Mesenchymal stem cell (in vitro differentiated cells and primary cell): ENCODE measurements at places on chromosomes 13 and 19.
A peak's percentile ranks its signal among the peaks of the same experiment; 100 is the strongest.

DNA sequence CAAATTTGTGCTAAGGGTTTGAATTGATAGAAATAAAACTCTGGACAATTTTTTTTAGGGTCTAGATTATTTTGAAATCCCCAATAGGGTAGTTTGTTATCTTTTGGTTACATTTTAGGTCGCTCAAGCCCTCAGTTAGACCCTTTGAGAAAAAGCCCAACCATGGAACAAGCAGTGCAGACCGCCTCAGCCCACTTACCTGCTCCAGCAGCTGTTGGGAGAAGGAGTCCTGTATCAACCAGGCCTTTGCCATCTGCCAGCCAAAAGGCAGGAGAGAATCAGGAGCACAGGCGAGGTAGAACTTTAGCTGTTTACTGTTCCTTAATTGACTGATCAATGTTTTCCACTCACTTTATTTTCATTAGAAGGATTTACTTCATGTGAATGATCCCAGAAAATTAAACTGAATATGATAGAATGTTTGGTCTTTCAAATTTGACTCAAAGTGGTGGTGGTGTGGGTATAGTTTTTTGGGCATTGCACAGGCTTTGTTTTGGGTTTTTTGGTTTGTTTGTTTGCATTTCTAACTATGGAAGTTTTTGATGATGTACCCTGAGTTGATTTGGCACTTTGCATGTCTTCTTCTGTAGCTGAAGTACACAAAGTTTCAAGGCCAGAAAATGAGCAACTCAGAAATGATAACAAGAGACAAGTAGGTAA lies 39.2 kb upstream of the GARRE1 start:
- no peak for DNase-seq

GRCh38 chr19:1456121-1456900 lies 6.4 kb downstream of the APC2 start:
- no peak for DNase-seq

DNA sequence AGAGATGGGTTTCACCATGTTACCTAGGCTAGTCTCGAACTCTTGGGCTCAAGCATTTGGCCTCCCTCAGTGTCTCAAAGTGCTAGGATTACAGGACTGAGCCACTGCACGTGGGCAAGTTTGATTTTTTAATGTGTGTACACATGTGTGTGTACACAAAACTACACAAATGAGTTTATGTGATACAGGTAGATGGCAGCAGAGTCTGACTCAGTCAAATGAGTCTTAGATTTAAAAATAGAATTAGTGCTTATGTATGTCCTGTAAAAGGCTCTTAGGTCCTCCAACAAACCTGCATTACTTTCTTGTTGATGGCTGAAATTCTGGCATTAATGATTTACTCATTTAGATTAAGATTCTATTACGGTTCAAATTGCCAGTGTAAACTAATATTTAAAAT lies 293.7 kb downstream of the PCDH17 start:
- peak; percentile 5 for DNase-seq

- no peak for DNase-seq
Measured at GRCh38 chr19:4059891-4060620, 6.6 kb downstream of the ZBTB7A start.

DNA sequence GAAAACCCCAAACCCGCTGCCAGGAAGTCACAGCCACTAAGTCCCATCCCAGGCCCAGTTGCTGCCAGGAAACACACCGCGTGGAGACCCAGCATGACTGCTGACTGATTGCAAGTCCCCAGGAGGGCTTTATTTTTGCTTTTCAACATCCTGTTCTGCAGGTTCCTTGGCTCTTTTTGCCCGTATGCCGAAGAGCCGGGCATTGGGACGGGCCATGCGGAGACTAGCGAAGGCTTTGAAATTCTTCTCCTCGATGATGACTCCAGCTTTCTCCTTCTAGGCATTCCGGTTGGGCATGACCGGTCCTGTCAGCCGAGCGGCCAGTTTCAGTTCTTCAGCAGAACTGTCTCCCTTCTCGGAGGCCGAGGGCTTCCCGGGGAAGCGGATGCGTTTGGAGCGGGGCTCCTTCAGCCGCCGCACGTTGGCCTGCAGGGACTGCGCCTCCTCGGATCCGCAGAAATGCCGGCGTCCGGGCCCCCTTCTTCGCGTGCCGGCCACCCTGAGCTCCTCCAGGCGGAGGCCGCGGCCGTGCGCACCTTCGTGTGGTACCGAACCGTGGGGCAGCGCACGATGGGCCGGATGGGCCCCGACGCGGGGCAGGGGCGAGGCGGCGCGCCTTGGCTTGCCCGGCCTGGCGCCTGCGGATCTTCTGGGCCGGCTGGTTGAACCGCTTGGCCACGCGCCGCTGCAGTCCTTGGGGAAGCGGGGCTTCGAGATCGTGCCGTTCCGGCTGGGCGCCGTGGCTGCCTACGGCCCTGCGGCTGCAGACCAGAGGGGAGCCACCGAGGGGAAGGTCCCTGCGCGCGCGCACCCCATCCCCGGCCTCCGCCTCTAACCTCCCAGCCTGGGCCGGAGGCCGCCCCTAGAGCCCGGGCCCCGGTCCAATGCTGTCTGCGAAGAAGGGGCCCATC lies 15.2 kb downstream of the ZSCAN5C start:
- no peak for DNase-seq

GRCh38 chr19:40320558-40320935 lies 27.6 kb downstream of the C19orf47 start:
- DNase-seq, result no peak

DNA sequence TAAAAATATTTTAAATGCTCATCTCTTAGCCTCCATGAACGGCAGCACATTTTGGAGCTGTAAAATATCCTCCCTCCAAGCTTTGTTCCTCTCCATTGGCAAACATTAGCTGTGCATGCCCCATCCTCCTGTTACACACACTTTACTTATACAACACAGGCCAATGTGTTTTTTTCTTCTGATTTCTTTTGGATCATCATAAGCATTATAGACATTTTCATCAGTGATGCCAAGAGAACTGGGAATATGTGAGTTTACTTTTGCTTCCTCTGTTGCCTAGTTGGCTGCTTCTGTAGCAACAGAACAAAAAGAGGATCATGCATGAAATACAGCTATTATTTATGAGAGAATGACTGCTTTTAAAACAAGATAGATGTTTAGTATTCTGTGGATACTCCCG lies 142.6 kb downstream of the PCDH9 start:
- no peak for DNase-seq

DNA sequence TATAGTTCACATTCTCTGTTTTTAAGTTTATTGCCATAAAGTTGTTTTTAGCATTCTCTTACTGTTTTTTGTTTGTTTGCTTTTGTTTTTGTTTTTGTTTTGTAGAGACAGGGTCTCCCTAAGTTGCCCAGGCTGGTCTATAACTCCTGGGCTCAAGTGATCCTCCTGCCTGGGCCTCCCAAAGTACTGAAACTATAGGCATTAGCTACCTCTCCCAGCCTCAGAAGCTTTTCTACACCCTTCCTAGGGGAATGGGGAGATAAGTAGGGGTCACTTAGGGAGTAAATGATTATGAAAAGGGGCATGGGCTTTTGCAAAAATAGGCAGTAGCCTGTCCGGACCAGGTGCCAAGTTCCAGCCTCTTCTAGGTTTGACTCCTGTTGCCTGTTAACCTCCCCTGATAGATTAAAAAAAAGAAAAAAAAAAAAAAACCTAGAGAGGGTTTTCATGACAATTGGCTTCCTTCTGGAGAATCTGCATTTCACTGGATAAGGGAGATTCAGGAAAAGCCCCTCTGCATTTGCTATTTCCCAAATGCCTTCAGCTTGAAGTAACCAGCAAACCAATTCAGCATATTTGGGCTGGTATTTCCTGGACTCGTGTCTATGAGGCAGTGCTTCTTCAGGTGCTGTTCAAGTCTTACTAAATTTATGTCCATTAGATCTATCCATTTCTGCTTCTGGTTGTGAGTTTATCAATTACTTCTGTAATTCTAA lies 216.8 kb downstream of the TM9SF2 start:
- no peak for DNase-seq

DNA sequence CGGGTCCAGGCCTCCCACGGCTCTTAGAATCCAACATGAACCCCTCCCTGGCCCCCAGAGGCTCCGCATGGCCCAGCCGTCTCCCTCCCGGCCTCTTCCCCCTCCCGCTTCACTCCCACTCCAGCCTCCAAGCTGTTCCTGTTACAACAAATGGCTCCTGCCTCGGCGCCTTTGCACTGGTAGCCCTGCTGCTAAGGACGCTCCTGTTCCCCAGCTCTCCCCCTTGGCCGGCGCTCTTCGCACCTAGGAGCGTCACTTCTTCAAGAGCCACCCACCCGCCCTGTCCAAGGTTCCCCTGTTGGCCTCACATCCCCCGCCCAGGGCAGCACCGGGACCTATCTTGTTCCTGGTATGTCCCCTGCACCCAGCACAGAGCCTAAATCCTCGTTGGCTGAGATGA lies 9.4 kb downstream of the CCDC124 start:
- DNase-seq, result no peak

DNA sequence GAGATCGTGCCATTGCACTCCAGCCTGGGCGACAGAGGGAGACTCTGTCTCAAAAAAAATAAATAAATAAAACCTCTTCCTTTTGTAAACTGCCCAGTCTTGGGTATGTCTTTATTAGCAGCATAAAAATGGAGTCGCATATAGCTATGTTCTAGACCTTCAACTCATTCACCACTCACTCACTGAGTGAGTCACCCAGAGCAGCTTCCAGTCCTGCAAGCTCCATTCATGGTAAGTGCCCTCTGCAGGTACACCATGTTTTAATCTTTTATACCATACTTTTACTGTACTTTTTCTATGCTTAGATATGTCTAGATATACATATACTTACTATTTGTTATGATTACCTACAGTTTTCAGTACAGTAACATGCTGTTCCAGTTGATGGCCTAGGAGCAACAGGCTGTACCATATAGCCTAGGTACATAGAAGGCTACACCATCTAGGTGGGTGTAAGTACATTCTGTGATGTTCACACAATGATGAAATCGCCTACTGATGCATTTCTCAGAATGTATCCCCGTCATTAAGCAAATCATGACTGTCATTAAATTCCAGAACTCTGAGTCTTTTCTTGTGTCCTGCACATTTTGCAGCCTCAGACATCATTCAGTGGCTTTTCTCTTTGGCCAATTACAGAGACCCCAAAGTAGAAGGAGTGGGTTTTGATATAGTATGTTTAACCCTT lies 13.7 kb upstream of the FARP1 start:
- no peak for DNase-seq

GRCh38 chr13:51562011-51562671 lies 22.1 kb upstream of the WDFY2 start:
- no peak for DNase-seq

- DNase-seq, result no peak
Measured at GRCh38 chr13:44078806-44079376, 199.2 kb downstream of the LACC1 start.

GRCh38 chr19:4967738-4968461 lies 1.0 kb upstream of the KDM4B start:
- peak; percentile 63 for DNase-seq

DNA sequence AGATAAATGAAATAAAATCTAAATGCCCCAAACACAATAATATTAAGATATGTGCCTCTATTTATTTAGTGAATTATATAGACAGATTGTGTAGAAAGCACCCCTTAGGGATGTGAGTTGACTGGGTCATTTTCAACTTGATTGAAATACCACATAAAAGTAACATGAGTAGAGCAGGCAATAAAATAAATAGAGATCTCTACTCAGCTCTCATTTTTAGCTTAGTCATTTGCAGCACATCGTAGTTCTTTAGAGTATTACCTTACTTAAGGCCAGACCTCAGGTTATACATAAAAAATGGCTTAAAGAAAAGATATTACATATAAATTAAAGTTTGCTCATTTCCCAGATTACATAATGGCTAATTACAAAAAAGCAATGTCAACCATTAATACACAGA lies 1525.6 kb upstream of the PRR20A start:
- no peak for DNase-seq

DNA sequence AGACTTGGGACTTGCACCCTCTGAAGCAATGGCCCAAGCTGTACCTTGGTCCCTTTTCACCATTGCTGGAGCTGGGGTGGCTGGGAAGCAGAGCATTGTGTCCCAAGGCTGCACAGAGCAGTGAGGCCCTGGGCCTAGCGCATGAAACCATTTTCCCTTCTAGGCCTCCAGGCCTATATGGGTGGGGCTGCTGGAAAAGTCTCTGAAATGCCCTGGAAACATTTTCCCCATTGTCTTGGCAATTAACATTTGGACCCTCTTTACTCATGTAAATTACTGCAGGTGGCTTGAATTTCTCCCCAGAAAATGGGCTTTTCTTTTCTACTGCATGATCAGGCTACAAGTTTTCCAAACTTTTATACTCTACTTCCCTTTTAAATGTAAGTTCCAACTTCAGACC lies 510.5 kb downstream of the SLITRK6 start:
- no peak for DNase-seq

DNA sequence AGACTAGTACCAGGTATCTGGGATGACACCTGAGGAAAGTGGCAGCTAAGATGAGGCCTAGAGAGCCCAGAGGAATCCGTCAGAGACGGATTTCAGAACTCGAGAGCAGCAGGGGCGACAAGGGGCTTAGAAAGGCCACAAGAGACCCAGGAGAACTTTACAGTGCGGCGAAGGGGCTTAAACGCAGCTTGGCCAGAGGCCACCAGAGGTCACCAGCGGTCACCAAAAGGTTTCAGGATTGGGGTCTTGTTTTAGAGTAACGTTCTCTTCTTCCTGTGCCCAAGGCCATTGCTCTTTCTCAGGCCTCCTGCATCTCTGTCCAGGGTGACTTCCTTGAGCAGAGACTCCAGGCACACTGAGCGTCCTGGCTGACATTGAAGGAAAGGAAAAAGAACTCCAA lies 2.2 kb downstream of the ZSCAN22 start:
- no peak for DNase-seq

DNA sequence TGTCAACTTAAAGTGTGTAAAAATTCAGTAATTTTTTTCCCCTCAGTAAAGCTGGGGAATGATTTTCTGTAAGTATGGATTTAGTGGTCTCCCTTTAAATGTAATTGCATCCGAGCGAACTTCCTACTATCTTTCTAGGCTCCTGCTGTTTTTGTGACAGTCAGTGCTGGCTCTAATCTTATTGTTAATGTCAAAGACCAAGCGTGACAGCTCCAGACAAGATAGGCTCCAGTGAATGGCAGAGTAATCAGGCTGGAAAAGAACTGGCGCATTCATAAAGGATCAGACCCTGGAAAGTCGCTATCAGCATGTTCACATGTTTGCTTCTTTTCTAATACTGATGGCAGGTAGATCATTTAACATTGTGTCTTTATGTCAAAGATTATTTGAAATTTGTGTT lies 908.0 kb upstream of the ATXN8OS start:
- no peak for DNase-seq

DNA sequence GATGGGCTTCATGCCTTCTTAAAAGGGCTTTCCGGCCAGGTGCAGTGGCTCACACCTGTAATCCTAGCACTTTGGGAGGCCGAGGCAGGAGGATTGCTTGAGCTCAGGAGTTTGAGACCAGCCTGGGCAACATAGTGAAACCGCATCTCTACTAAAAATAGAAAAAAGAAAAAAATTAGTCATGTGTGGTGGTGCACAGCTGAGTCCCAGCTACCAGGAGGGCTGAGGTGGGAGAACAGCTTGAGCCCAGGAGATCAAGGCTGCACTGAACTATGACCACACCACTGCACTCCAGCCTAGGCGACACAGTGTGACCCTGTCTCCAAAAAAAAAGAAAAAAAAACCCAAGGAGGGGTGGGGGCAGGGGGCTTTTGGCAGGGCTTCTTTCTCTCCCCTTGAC lies 7.2 kb downstream of the CARS2 start:
- no peak for DNase-seq
